ENCODE measurements at places on chromosomes 16 and 17. TPM values are rescaled to one million over a fixed set of nuclear protein-coding genes. Genes with fewer than 3 reads are reported as not detected.

The GINS2 gene
- 3.7 TPM for total RNA-seq

The TBC1D3K gene
- total RNA-seq: not detected

The SNRNP25 gene
- total RNA-seq: 30.0 TPM

The KRT15 gene
- 2,833 TPM for total RNA-seq

The KRT20 gene
- total RNA-seq: not detected

The GPRC5C gene
- 9.4 TPM for total RNA-seq

The TBX4 gene
- total RNA-seq: not detected

All from esophagus squamous epithelium (tissue), 5 donors.